AG09319 (cell line): ENCODE measurements at places on chromosomes 5 and 9.

DNA sequence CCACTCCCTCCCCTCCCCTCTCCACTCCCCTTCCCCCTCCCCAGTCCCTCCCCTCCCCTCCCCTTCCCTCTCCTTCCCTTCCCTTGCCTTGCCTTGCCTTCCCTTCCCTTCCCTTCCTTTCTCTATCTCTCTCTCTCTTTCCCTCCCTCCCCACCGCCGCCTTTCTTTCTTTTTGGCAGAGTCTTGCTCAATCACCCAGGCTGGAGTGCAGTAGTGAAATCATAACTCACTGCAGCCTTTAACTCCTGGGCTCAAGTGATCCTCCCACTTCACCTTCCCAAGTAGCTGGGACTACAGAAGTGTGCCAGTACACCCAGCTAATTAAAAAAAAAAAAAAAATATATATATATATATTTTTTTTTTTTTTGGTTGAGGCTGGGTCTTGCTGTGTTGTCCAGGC, 45.5 kb downstream of the IL31RA start:
- no peak for DNase-seq

- no peak for DNase-seq
Observed at GRCh38 chr9:99860266-99860665, 38.6 kb downstream of the NR4A3 start.

GRCh38 chr9:87731321-87731720, 5.4 kb downstream of the CTSL start:
- DNase-seq, result no peak

GRCh38 chr9:126490214-126490631, 123.5 kb upstream of the LMX1B start:
- no peak for DNase-seq

- DNase-seq, result no peak
Observed at GRCh38 chr9:129606161-129607026, 14.5 kb downstream of the C9orf50 start.
